Stomach (tissue), 19 donors: ENCODE measurements at places on chromosomes 3 and 15.

- DNase-seq = no peak
Observed at GRCh38 chr3:168003911-168004310, 91.8 kb downstream of the GOLIM4 start.

- DNase-seq = no peak
Observed at GRCh38 chr15:33678176-33678575, 290.1 kb upstream of the CHRM5 start.

DNA sequence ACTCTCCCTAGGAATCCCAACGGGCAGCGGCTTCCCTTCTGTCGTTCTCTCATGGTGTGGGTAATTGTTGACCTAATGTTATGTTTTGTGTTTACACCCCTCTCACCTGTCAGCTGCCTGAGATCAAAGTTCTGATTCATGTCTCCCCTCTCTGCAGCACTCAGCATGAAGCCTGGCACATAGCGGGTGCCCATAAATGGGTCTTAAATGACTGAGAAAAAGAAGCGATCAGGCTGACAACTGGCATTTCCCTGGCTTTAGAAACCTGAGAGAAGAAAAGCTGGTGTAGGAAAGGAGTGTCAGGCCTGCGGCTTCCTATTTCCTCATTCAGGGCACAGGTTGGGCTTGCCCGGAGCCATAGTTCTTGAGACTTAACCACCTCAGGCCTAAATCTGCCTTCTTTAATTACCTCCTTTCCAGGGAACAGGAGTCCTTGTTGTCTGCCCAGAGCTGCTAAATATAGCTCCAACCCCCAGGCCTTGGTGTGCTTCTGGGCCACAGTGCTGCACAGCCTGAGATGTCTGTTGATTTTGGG lies 31.8 kb downstream of the LPP start:
- DNase-seq = peak; percentile 55

DNA sequence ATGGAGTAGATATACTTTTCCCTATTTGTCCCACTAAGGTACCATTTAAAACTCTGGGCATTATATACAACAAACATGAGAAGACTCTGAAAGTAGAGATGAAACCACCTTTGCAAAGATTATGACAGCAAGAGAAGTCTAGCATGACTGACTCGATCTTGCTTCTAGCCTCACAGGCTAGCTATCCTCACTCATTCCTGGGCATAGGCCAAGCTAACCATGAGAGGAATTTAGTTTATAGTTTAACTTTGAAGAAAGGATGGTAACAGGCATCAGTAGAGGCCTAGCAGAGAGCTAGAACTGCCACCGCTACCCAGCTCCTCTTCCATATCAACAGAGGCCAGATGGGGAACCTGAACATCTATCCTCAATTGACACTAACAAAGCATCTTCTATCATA lies 63.5 kb upstream of the FSIP1 start:
- no peak for DNase-seq

GRCh38 chr3:136783708-136784191 lies 31.6 kb upstream of the STAG1 start:
- DNase-seq = no peak

GRCh38 chr15:64082757-64083156 lies 10.9 kb downstream of the CIAO2A start:
- no peak for DNase-seq

DNA sequence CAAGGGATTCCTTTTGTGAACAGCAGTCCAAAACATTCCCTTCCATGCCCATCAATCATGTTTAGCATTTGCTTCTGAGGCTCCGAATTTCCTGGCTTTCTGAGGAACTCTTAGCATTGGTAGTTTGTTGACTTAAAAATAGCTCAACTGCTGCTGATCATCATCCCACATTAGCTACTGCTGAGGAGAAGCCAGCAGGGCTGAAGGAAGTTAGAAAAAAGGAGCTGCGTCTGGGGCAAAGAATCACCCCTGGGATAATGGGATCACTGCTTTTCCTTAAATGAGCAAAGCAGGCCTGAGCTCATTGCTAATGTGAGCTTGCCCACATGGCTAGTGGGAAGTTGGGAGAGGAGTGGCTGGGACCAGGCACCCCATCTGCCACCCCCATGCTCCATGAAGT lies 39.8 kb downstream of the CYP19A1 start:
- no peak for DNase-seq

GRCh38 chr3:189567766-189568420 lies 63.3 kb upstream of the TP63 start:
- DNase-seq = no peak

- DNase-seq = no peak
Observed at GRCh38 chr15:86489981-86490380, 410.3 kb downstream of the AGBL1 start.

DNA sequence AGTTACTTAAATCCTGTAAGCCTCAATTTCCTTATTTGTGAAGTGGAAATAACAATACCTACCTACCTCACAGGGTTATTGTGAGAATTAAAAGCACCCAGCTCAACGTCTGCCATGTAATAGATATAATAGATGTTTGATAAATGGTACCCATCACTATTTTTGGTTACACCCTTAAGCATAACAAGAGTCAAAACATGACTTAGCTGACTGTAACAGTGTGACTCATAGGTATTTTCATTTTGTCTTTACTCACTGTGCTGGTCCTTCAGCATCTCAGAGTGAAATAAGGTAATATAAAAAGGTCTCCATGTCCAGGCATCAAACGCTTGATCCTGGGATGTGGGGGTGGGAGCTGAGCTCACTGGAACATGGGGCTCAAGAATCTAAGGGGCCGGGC lies 3.1 kb downstream of the CPLX3 start:
- no peak for DNase-seq

DNA sequence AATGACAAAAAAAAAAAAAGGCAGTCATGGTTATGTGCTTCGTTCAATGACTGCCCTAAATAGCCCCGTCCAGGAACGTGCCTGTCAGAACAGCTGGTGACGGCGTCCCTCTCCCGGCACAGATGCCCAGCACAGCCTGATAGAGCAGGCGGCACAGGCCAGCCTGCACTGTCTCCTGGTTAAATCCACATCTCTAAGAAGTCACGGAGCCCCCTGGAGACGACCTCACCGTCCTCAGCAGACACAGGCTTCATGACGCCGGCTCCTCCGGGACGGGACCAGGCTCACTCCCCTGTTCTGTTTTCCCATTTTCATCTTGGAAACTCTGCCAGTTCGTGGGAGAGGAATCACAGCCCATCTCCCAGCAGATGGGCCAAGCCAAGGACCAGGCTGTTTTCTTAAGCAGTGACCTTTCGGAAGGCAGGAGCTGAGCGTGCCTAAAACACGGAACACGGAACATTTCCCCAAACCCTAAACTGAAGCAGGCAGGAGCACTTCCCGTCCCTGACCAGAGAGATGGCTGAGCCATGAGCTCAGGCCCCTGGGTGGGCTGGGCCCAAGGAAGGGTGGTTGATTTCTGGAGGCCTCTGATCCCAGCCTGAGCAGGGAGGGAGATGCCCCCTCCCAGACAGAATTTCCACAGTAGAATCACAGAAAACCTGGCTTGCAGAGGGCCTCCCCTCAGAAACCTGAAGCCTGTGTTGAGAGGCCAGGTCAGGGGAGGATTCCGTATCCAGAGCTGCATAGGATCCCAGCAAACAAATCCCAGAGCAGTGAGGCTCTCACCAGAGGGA lies 35.9 kb downstream of the ADCY5 start:
- no peak for DNase-seq

DNA sequence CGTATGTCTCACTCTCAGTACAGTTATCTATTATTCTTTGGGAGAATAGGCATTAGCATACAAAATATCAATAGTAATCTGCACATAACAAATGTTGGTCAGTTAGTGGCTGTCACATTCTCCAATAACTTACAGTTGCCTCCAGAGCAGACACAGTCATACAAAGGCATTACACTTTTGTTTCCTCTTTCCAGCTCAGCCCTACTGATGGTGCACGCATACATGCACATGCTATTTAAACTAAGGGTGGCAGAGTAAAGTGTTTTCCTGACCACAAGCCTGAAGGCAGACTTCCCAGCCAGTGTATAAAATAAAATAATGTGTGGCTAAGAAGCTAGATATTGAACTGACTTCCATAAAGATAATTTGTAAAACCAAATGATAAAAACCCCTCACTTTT lies 47.6 kb downstream of the PHLDB2 start:
- DNase-seq = no peak

DNA sequence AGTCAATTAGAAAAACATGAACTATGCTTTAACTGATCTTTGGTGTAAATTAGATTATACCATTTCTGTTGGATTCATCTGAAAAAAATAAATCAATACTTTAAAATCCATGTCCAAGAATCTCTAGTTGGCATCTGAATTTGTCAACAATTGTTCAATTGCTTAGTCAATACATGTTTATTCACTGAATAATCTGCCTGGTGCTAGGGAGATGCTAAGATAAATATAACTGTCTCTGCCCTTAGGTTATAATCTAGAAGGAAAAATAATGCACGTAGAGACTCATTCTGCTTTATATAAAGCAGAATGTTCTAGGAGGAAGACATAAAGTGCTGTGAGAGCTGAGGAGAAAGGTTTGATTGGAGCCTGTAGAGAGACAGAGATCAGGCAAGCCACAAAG lies 537.2 kb upstream of the IL12A start:
- DNase-seq = no peak

DNA sequence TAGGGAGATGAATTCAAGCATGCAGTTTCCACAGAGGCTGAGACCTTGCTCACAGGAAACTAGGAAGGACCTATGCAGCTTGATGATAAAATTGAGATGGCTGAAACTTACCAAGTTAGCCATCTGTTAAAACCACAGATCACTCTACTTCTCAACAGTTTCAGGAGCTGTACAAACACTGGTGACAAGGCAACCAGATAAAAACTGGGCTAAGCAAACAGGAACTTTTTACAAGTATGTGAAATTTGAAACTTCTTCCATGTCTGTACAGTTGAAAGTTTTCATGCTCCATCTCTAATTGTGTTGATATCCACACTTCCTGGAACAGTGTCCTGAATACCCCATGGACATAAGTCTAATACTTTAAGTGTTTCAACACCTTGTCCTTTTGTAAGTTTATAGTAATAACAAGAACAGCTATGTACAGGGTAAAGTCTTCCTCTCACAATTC lies 78.2 kb downstream of the FAIM start:
- DNase-seq = peak; percentile 47

- no peak for DNase-seq
Observed at GRCh38 chr3:52679199-52679538, 6.5 kb downstream of the PBRM1 start.
